ENCODE measurements at places on chromosomes 6 and 20.

- DNase-seq = no peak
Observed at GRCh38 chr6:135913785-135914184, 62.3 kb downstream of the PDE7B start.

- DNase-seq = no peak
Observed at GRCh38 chr6:115908906-115909559, 151.7 kb downstream of the FRK start.

DNA sequence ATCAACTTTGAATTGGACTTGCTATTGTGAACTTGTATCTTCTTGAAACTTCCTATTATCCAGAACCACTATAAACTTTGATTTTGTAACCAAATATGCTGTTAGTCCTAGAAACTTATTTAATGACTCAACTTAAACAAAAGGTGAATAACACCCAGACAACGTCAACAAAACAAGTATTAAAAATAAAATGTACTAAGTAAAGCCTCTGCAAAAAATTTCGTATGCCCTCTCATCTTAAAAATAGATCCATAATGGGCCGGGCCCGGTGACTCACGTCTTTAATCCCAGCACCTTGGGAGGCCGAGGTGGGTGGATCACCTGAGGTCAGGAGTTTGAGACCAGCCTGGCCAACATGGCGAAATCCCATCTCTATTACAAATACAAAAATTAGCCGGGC is 401.7 kb downstream of the ESR1 start:
- no peak for DNase-seq

DNA sequence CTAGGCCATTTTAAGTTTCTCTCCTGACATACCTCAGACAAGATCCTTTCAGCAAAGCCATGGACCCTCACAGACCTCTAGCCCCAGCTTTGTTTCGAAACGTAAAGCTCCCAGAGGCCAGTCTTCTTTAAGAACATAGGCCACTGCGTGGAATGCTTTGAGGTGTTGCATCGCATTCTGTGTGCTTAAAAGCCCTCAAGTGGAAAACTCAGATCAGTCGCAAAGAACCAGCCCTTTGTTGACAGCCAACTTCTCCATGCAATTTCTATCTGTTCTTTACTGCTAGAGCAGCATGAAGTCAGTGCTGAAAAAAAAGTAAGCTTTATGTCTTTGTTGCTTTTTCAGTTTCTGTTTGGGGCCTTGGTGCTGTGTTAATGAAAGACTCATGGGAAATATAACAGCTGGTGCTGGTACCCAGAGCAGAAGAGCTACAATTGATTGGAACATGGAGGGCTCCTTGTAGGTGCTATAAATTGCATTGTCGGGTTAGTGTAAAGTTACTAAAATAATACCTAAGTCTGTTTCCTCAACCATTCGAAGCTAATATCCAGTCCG is 142.6 kb downstream of the MAP3K7 start:
- DNase-seq = no peak

GRCh38 chr6:114377881-114378280 is 35.1 kb upstream of the HS3ST5 start:
- no peak for DNase-seq

DNA sequence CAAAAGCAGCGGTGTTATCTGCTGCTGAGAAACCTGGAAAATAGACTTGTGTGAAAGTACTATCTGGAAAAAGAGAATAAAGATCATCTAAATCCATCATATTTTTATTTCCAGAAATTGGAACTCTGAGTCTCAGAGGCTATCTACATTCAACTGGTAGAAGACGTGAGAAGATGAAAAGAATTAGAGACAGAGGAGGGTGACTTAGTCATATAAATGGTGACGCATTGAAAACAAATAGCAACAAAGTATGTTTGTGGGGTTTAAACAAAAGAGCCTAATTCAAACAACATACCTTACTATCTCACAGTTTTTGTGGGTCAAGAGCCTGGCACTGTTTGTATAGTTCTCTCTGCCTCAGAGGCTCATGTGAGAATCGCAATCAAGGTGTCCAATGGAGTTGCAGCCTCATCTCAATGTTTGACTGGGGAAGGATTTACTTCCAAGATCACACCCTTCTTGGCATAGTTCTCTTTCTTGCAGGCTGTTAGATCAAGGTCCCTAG is 757.1 kb upstream of the SLC35B3 start:
- DNase-seq = no peak

DNA sequence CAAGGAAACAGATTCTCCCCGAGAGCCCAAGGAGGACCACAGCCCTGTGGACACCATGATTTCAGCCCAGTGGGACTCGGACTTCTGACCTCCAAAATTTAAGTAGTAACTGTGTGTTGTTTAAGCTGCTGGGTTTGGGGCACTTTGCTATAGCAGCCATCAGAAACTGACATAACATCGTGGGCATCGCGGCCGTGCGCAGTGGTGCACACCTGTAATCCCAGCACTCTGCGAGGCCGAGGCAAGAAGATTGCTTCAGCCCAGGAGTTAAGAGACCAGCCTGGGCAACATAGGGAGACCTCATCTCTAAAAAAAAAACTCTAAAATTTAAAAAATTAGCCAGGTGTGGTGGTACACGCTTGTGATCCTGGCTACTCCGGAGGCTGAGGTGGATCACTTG is 175.8 kb downstream of the PREX1 start:
- DNase-seq = no peak

- no peak for DNase-seq
Observed at GRCh38 chr6:162099685-162100084, 627.9 kb downstream of the PRKN start.

DNA sequence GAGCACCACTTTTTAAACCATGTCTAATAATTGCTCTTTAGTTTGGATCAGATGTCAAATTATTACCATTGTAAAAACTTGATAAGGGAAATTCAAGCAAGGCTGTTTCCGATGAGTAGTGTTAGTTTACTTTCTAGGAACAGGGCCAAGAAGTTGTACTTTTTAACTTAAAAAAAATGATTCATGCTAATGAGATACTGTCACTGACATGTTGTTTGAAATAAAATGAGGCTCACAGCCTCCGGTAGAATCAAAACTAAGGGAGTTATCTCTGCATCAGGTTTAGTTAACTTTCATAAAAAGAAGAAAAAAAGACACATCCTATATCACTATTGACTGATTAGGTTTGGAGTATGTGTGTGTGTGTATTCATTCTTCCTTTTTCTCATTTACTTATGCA is 55.2 kb upstream of the SUPT3H start:
- DNase-seq = no peak

GRCh38 chr6:119322034-119322433 is 27.5 kb downstream of the MAN1A1 start:
- no peak for DNase-seq

- no peak for DNase-seq
Observed at GRCh38 chr6:85453490-85453889, 3.6 kb downstream of the NT5E start.

DNA sequence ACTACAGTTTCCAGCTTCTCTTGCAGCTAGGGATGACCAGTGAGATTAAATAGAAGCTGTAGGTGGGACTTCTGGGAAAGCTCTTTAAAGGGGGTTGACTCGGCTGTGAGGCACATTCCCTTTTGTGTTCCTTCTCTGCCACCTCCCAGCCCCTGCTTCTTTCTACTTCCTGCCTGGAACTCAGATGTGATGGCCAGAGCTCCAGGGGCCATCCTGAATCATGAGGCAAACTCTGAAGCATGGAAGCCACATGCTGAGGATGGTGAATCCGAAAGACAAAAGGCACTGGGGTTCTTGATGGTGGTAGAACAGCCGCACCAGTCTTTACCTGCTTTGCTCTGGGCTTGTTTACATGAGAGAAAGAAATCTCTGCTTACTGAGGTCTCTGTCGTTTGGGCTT is 9.1 kb downstream of the CEBPB start:
- no peak for DNase-seq

GRCh38 chr20:35611482-35611881 is 4.1 kb upstream of the SPAG4 start:
- DNase-seq = no peak

DNA sequence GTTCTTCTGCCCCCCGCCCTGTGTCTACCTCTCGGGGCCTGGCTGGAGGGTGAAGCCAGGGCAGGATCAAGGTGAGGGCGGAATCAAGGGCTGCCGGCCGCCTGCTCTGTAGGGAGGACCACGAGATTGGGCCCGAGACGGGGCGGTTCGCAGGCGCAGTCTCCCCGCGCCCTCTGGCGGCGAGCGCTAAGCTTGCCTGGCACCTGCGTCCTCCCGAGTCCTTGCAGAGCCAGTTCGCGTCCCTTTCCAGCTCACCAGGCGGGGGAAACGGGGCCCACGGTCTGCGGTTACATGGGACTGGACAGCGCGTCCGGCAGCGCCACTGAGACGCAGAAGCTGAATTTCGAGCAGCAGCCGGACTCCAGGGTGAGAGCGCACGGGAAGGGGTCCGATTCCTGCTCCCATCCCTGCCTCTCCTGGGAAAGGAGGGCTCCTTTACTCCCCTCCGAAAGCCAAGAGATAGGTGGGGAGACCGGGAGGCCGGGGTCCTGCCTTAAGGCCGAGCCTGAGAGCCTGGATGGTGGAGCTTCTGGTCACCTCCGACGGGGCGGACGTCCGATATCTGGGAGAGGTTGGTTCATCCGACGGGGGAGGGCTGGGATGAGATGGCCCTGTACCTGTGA is 3.6 kb upstream of the MATN4 start:
- DNase-seq = peak; percentile 46

DNA sequence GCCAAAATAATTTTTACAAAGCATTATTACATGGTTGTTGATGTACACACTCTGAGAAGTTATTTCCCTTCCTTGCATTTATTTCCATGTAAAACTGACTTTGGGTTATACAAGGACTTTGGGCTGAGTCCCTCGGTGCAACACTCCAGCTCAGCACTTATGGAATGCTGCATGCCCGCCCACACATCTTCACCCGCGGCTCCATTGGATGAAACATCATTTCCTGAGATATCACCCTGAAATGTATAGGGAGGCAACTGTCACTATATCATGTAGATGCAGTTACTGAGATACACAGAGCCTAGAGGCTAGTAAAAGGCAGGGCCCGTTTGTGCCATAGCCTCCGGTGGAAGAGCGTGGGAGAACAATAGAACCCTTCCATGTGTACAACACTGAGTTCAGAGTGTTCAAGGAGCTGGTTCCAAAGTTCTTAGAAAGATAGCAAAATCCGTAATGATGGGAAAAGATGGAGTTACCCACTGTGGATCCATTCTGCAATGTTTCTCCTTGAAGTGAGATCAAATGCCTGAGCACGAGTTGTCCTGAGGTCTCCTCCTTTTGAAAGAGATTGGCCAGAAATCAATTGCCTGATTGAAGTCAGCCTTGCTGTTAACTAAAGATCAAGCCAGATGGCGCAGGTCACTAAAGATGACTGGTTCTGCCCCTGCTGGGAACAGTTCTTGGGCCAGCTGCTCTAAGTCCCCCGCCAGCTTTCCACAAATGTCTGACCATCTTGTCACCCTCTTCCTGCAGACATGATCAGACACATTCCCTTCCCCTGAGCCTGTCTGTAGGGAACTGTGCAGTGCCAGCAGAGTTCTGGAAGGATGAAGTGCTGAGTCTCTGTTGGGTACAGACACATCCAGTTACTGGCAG is 100.9 kb upstream of the IYD start:
- DNase-seq = no peak

- no peak for DNase-seq
Observed at GRCh38 chr20:17902531-17903083, 66.0 kb downstream of the SNX5 start.

GRCh38 chr6:37221585-37222124 is 35.9 kb upstream of the TBC1D22B start:
- no peak for DNase-seq

DNA sequence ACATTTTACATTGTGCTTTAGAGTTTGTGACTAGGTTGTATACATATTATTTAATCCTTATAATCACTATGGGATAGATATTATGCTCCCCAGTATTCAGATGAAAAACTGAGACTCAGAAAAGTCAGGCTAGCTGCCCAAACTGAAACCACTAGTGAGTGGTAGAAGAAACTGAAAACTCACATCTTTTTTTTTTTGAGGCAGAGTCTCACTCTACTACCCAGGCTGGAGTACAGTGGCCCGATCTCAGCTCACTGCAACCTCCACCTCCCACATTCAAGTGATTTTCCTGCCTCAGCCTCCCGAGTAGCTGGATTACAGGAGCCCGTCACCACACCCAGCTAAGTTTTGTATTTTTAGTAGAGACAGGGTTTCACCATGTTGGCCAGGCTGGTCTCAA is 22.2 kb downstream of the RNF24 start:
- DNase-seq = no peak

GRCh38 chr6:137028912-137029311 is 15.9 kb downstream of the IL20RA start:
- no peak for DNase-seq

- DNase-seq = no peak
Observed at GRCh38 chr6:37205175-37205996, 35.4 kb downstream of the PIM1 start.

- no peak for DNase-seq
Observed at GRCh38 chr6:5680095-5680494, 326.6 kb downstream of the NRN1 start.

DNA sequence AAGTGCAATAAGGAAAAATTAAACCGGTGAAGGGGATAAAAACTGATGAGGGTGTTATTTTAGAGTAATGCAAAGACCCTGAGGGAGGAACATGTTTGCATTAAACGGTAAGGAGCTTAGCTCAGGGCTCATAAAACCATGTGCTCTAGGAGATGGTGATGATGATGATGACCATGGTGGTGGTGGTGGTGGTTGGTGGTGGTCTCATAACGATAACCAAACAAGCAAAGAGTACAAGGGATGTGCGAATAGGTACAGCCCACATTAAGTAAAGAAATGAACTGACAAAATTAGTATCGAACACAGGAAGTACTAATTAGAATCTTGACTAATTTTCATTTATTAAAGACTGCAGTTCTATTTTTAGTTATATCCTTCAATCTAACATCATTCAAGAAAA is 139.1 kb downstream of the ATXN1 start:
- DNase-seq = no peak

GRCh38 chr20:843912-844311 is 10.4 kb downstream of the FAM110A start:
- DNase-seq = no peak

GRCh38 chr6:36320475-36320874 is 16.2 kb downstream of the BNIP5 start:
- DNase-seq = no peak

GRCh38 chr6:111427341-111428116 is 55.5 kb downstream of the REV3L start:
- no peak for DNase-seq

- DNase-seq = peak; percentile 33
Observed at GRCh38 chr6:166760288-166760687, 133.2 kb upstream of the RPS6KA2 start.

- no peak for DNase-seq
Observed at GRCh38 chr6:36596356-36596755, 2.2 kb downstream of the SRSF3 start.

- DNase-seq = no peak
Observed at GRCh38 chr6:163189609-163190008, 224.9 kb upstream of the QKI start.

DNA sequence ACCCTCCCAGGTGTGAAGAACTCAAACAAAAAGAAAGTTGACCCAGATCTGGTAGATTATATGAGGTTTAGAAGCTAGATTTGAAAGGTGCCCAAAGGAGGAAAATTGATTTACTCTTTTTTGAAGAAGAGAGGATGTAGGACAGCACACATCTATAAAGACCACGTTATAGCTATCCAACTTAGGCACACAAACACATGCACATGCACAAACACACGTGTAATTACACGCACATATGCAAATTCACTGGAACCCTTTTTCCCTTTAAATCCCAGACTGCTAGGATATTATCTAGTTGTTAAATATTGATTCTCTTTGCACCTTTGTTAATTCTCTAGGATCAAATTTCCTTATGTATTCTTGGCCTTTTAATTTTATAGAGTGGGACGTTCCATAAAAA is 272.8 kb upstream of the TBX18 start:
- DNase-seq = no peak

GRCh38 chr6:42380228-42380979 is 71.3 kb downstream of the TRERF1 start:
- DNase-seq = no peak

Data from stimulated activated CD8-positive, alpha-beta memory T cell treated with anti-CD3 and anti-CD28 coated beads, Interleukin-7, amount 100 ng/mL, for 4 hours (primary cell).